ENCODE measurements at places on chromosomes 2 and 18. TPM values are rescaled to one million over a fixed set of nuclear protein-coding genes. Genes with fewer than 3 reads are reported as not detected.

The TOGARAM2 gene
- under 0.01 TPM for total RNA-seq

The IL18R1 gene
- total RNA-seq, result 3.9 TPM

The CNOT9 gene
- 48.5 TPM for total RNA-seq

The TTN gene
- total RNA-seq, result 6.3 TPM

The GREB1 gene
- total RNA-seq, result 2.7 TPM

The PJVK gene
- total RNA-seq, result 3.0 TPM

The SPP2 gene
- total RNA-seq, result not detected

The ALPI gene
- total RNA-seq, result not detected

- DNase-seq, result no peak
These were observed 205.8 kb downstream of the ZNF385B start for GRCh38 chr2:179655627-179656026.

DNA sequence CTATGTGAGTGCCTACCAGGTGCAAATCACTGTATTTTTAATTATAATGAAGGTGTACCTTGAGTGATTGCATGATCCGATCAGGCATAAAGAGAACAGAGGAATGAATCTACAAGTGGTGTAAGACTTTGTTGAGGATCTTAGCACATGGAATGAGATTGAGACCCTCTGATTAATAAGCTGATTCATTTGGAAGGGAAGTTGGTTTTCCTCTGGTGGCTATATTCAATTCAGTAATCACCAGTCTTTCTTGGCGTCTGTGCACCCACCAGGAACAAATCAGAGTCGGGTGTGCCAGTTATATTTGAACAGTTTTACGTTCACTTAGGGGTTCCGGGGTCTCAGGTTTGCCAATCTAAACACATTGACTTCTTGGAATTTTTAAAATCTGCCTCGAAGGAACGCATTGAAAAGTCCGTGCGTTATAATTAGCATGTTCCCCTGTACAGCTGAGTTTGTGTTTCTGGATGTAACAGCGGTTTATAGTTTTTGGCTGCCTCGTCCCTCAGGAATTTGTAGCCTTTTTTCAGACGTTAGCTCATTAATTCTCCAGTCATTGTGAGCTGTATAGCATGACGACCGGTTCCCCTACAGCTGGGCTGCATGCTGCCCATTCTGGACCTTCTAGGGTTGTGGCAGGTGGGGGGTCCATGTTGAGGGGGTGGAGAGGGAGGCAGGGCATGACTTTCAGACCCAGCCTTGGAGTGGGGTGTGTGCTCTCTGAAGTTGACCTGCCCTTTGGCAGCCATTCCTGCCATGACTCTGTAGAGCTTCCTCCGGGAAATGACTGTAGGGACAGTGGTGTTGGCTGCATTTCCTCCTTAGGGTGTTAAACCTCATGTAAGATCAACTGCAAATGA is 20.3 kb downstream of the MYO1B start:
- DNase-seq, result no peak

- no peak for DNase-seq
These were observed 1.5 kb downstream of the MMADHC start for GRCh38 chr2:149586063-149586462.

DNA sequence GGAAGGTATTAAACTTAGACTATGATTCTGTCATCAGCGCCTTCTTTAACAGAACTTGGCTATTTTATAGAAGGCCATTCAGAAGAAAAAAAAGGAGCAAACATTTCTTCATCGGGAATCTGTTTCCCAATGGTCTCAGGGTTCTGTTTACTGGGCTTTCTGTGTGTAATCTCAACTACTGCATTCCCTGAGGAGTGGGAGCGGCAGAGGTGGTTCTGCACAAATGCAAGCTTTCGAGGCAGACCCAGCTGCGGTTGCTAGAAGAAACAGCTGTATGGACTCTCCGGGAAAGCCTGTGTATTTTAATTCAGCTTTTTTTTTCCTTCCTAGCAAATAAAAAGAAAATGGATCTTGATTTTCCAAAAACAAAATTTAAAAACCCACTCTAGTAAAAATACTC is 250.7 kb downstream of the NAPG start:
- DNase-seq, result no peak

DNA sequence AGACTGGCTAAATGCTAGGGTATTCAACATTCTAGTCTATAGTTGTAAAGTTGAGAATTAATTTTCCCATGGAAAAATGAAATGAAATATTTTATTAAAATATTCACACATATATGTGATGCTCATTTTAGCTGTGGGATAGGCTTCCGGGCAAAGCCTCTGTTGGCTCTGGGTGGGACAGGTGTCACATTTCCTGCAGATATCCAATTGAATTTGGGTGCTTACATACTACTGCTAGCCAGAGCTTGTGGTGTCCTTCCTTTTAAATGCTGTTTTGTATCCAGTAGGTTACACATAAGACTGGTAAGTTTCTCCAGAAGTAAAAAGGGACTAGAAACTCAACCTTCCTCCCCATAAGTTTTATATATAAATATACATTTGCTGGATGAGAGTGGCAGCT is 73.8 kb downstream of the RPRM start:
- DNase-seq, result no peak

GRCh38 chr2:122081751-122082150 is 326.3 kb downstream of the TSN start:
- no peak for DNase-seq

DNA sequence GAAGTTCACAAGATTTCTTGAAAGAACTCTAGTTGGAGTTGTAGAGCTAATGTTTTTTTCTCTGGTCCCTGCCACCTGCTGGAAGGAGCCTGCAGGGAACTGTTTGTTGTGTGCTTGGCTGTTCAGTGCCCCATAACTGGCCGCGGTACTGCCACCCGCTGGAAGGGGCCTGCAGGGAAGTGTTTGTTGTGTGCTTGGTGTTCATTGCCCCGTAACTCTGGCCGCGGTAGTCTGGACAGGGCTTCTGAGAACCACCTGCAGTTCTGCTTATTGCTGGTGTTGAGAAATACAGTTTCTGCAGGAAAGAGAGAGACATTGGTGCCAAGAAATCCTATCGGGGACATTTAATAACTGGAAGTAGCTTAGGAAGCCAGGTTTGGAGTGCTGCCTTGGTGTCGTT is 58.1 kb downstream of the AGAP1 start:
- peak; percentile 84 for DNase-seq

- no peak for DNase-seq
These were observed 99.8 kb upstream of the ZEB2 start for GRCh38 chr2:144619760-144620159.

DNA sequence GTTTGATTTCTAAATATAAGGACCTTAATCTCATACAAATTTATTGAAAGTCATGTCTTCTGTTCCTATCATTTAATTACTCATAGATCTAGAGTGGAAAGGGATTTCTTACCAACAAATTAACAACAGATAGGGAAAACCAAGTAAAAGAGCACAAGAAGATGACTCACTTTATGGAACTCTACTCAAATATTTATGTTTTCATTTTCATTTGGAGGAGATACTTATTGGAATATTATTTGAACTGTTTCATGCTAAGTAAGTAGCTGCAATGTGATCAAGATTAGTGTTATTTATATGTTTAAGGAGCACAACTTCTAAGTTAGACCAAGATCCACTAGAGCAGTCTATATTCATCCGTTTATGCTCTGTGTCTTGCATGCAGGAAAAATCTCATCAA is 1.3 kb downstream of the NT5C1B start:
- DNase-seq, result no peak

GRCh38 chr2:189631849-189632248 is 29.4 kb upstream of the ASNSD1 start:
- no peak for DNase-seq

- DNase-seq, result no peak
These were observed 1319.7 kb upstream of the CRIM1 start for GRCh38 chr2:35035883-35036282.

DNA sequence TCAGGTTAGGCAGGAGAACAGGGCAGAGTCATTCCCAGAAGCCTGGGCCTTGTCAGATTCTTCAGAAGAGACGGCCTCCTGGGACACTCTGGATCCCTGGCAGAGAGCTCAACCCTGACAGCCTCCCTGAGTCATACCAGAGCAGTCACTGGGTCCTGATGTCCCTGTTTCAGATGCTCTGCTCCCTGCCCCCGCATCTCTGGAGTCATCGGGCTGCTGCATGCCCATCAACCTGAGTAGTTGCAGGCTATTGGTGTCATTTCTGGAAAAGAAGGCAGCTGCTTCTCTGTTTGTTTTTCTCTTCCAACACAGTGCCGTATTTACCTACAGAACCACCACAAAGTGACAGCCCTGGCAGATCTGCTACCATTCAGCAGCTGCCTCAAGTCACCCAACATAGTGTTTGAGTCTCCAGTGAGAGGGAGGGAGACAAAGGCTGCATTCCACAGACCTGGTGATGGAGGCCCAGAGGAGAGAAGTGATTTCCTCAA is 145.1 kb downstream of the B3GNT2 start:
- peak; percentile 73 for DNase-seq

DNA sequence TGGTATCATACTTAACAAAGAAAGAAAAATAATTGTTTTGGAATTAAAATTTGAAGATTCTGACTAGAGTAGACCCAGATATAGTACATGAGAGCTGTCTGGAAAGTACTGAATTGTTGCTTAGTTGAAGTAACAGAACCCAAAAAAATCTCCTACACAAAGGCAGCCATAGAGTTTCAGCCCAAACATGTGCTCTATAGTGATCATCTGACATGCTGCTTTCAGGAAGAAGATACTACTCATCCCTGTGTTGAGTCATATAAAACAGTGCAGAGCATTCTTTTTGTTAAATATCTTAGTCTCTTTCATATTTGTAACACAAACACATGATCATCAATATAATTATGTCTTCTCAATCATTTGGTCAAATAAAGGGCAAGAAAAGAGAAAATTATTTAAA is 84.8 kb upstream of the PTPRM start:
- no peak for DNase-seq

DNA sequence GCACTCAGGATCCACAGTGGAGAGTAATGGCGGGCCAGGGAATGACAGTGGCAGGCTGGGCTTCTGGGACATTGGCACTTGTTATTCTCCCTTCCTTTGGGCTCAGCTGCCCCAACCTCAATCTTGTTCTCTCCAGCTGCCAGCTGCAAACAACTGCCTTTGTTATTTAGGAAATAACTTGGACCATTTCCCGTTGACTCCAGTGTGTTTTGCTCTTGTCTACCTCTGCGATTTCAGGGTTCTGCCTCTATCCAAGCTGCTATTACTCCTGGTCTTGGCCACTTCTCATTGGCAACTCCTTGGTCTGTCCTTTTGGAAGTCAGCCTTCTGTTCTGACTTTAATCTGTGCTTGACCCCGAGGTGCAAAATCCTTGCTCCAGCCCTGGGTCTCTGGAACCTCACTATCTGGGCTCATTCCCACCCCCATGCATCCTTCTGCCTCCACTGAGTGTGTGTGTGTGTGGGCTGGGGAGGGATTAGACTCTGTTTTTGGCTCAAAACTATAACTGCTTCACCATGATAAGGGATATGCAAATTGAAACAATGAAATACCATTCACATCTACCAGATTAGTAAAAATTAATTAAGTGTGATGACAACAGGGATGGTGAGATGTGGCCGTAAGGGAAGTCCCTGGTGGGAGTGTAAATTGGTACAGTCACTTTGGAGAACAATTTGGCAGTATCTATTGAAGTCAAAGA is 134.1 kb upstream of the CXCR4 start:
- DNase-seq, result no peak

DNA sequence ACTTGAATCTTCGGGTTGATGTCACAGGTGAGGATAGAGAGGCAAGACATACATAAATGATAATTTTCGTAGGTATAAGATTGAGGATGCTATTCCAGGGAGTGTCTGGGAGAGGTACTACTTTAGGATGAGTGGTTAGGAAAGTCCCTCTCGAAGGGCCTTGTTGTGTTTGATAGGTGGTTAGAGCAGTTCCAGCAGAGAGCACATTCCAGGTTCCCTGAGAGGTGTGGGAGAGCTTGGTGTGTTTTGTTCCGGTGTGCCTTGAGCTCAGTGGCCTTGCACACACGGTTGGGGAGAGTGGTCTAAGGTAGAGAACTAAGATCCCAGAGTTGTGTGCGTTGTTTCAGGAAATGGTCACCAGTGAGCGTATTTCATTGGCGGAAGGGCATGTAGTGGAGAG is 191.4 kb downstream of the ZNF407 start:
- peak; percentile 32 for DNase-seq

GRCh38 chr2:43592443-43592842 is 3.4 kb downstream of the THADA start:
- DNase-seq, result no peak

- no peak for DNase-seq
These were observed 1139.5 kb downstream of the BCL11A start for GRCh38 chr2:59413751-59414570.
